ENCODE measurements at places on chromosomes 2 and 18. TPM values are rescaled to one million over a fixed set of nuclear protein-coding genes. Genes with fewer than 3 reads are reported as not detected.

DNA sequence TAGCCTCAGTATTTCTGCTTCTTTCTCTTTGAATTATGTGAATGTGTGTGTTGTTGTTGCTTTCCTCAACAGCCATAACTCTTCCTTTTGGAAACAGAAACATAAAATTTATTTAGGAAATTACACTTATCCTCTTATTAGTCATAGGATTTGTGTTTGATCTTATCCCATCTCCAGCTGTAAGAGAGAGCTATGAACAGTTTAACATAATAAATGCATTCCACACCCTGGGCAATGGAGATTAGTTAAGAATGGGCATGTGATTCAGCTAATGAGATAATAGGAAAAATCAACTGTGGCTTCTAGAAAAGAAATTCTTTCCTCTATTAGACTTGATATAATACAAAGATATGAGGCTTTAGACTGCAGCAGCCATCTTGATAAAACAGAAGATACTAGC is 55.0 kb downstream of the SCN7A start:
- DNase-seq, result no peak

DNA sequence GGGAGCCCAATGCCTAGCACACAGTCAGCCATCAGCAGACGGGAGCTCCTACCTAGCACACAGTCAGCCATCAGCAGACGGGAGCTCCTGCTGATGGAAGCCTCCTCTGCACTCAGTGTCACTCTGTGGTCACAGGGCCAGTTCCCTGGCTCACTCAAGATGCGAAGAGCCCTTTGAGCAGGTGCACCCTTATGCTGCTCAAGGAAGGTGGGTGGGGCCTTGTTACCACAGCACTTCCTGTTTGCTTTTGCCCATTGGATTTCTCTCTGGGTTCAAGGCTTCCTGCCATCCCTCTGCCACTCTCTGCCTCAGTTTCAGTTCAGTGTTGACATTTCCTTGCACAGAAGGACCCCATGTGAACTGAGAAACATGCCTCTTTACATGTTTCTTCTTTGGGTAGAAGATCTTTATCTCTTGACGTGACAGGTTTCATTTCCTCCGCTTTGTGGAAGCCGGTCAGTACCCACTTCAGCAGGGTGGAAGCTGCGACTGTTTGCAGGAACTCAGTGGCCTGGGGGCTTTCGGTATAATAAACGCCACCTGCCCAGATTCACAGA is 11.6 kb downstream of the TRIB2 start:
- no peak for DNase-seq

GRCh38 chr2:50597206-50597605 is 434.7 kb downstream of the NRXN1 start:
- no peak for DNase-seq

- DNase-seq, result no peak
Measured at GRCh38 chr2:189799531-189799930, 15.3 kb downstream of the PMS1 start.

- DNase-seq, result no peak
Measured at GRCh38 chr2:241673189-241673663, 13.4 kb downstream of the DTYMK start.

DNA sequence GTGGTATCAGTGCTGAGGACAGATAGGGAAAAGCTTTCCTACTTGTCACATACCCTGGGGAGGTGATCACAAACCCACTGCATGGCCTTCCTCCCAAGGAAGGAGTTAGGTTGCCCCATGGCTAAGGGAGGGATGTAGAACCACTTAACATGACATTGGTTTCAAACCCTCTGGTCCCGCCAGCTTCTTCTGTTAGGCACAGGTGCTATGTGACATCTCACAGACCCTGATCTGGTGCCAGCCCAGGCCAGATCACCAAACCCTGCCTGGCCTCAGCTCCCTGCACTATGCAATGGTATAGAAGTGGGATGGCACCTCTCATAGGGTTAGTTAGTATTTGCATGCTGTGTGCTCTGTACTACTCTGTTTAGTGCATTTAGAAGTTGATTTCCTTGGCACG is 58.0 kb downstream of the TCF7L1 start:
- no peak for DNase-seq

DNA sequence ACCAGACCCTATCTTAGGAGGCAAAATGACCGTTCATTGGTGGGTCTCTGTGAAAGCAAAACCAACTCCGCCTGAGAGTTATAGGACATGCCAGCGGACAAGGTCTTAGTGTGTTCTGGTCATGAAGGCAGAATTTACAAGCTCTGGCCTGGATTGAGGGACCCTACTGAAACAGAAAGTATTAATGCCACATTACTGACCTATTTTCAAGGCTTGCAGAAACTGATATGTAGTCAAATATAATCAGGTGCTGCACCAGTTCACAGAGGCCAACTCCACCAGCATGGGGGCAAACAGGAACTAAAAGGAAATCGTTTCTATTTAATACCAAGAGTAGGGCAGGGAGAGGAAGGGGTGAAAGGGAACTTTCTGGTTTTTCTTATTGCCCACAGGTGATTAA is 19.7 kb downstream of the TYMS start:
- DNase-seq, result no peak

- no peak for DNase-seq
Measured at GRCh38 chr2:159933727-159934049, 128.7 kb downstream of the PLA2R1 start.

- no peak for DNase-seq
Measured at GRCh38 chr18:77314952-77315351, 65.3 kb downstream of the GALR1 start.

- DNase-seq, result no peak
Measured at GRCh38 chr2:150449856-150450255, 37.6 kb downstream of the RND3 start.

DNA sequence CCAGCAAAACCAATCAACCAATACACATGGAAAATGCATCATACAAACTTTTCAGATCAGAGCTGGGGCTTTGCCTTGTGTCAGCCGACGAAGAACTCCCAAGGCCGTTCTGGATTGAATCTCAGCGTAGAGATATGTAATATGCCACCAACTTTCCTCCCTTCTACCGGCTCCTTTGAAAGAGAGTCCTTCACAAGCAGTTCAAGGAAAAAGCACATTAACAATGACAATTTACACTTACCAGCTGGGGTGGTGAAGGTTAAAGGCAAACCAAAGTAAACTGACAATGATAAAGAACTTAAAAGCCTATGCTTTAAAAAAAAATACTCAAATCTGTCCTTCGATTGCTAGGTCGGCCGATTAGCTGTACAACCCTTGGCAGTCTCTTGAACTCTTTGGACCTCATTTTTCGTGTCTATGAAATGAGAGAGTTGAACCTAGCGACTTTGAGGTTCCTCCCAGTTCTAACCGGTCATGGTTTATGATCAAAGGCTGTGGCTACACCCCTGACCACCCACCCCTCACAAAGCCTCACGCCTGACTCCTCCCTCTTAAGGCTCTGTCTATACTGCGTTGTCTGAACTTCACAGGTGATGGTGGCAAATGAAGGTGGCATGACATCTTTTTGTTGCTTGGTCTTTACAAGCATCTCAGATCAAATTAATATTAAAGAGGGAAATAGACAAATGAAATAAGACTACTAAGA is 46.2 kb downstream of the BCL2 start:
- no peak for DNase-seq

AMER3 gene
- 0.03 TPM for polyA plus RNA-seq

POTEF gene
- polyA plus RNA-seq, result not detected

ASPRV1 gene
- polyA plus RNA-seq, result 4.7 TPM

SERPINB12 gene
- polyA plus RNA-seq, result not detected

ELMOD3 gene
- 23.9 TPM for polyA plus RNA-seq

SGPP2 gene
- polyA plus RNA-seq, result 19.0 TPM

C2orf78 gene
- polyA plus RNA-seq, result not detected

CHRNG gene
- 1.1 TPM for polyA plus RNA-seq
